ENCODE measurements at places on chromosomes 7 and 10. TPM values are rescaled to one million over a fixed set of nuclear protein-coding genes. Genes with fewer than 3 reads are reported as not detected.

Gene AHR
- 122 TPM for total RNA-seq

GRCh38 chr7:131104596-131105293, 222.9 kb upstream of the MKLN1 start:
- H3K4me1 ChIP-seq = peaks cover 59% of the 10 kb centered on the region
- no peaks in the 10 kb centered on the region for H3K36me3 ChIP-seq
- no peaks in the 10 kb centered on the region for H3K27me3 ChIP-seq
- no peak for DNase-seq

GRCh38 chr7:34242391-34242790, 337.1 kb downstream of the BMPER start:
- DNase-seq = no peak
- no peaks in the 10 kb centered on the region for H3K27me3 ChIP-seq
- H3K4me1 ChIP-seq = no peaks in the 10 kb centered on the region

- H3K4me1 ChIP-seq = peaks cover 11% of the 10 kb centered on the region
- no peaks in the 10 kb centered on the region for H3K27me3 ChIP-seq
- no peak overlapping the region for H3K4me3 ChIP-seq
- DNase-seq = no peak
- no peaks in the 10 kb centered on the region for H3K36me3 ChIP-seq
- no peak overlapping the region for H3K27ac ChIP-seq
Measured at GRCh38 chr10:129657297-129658017, 190.4 kb downstream of the MGMT start.

DNA sequence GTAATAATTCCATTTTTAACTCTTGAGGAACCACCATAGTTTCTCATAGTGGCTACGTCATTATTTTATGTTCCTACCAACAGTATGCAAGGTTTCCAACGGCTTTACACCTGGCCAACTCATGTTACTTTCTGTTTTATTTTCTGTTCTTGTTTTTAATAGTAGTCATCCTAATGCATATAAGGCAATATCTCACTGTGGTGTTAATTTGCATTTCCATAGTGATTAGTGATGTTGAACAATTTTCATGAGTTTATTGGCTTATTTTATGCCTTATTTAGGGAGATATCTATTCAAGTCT, 465.5 kb upstream of the KLF6 start:
- no peak overlapping the region for H3K27ac ChIP-seq
- no peak overlapping the region for H3K4me3 ChIP-seq
- no peaks in the 10 kb centered on the region for H3K4me1 ChIP-seq
- no peaks in the 10 kb centered on the region for H3K27me3 ChIP-seq
- H3K36me3 ChIP-seq = no peaks in the 10 kb centered on the region

- H3K36me3 ChIP-seq = no peaks in the 10 kb centered on the region
- H3K27ac ChIP-seq = no peak overlapping the region
- H3K4me3 ChIP-seq = no peak overlapping the region
Measured at GRCh38 chr10:104904753-104905323, 263.7 kb downstream of the SORCS3 start.

- DNase-seq = no peak
- no peaks in the 10 kb centered on the region for H3K36me3 ChIP-seq
- H3K27ac ChIP-seq = no peak overlapping the region
- no peaks in the 10 kb centered on the region for H3K27me3 ChIP-seq
- no peaks in the 10 kb centered on the region for H3K4me1 ChIP-seq
- no peak overlapping the region for H3K4me3 ChIP-seq
Measured at GRCh38 chr7:50803359-50804337, 21.0 kb upstream of the GRB10 start.

DNA sequence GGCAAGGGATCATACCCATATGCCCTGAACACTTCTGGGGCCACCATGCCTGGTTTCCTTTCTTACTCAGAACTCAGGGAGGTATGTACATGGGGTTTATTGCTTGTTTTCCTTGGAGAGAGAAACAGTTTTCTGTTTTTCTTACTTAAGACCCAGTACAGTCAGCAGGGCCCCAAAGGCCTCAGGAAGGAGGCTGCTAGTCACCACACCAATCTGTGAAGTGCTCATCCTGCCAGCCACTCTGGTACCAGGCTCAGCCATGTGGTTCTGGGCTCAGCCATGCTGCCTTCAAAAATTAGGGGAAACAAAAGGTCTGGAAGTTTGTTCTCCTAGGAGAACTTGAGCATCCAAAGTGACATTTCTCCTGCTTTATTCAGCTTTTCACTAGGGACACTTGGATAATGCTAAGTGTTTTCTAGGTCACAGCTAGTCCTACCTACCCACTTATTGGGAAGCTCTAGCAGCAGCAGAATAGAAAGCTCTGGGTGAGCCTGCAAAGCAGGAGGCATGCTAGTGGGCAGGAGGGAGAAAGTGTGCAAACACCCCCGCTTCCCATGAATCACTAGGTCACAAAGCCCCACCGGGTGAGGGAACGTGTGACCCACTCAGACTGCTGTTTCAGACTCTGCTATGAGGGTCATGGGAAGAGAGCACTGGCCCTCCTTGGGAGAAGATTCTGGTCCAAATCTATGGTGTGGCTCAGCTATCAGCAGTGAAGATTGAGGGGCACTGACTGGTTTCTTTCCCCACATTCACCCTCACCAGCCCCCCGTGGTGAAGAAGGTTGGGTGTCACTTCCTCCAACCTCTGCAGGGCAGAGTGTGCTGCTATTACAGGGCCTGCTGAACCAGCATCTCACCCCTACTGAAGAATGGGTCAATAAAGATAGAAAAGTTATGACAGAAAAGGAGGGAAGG, 23.9 kb downstream of the NUDCD3 start:
- H3K27ac ChIP-seq = no peak overlapping the region
- no peak overlapping the region for H3K4me3 ChIP-seq
- peaks cover 17% of the 10 kb centered on the region for H3K4me1 ChIP-seq
- DNase-seq = no peak
